ENCODE measurements at places on chromosomes 2 and 18. TPM values are rescaled to one million over a fixed set of nuclear protein-coding genes. Genes with fewer than 3 reads are reported as not detected.
A peak's percentile ranks its signal among the peaks of the same experiment; 100 is the strongest.

- DNase-seq = peak; percentile 17
Observed at GRCh38 chr18:25976554-25976953, 113.9 kb downstream of the SS18 start.

Gene RFX8
- 1.9 TPM for total RNA-seq

DNA sequence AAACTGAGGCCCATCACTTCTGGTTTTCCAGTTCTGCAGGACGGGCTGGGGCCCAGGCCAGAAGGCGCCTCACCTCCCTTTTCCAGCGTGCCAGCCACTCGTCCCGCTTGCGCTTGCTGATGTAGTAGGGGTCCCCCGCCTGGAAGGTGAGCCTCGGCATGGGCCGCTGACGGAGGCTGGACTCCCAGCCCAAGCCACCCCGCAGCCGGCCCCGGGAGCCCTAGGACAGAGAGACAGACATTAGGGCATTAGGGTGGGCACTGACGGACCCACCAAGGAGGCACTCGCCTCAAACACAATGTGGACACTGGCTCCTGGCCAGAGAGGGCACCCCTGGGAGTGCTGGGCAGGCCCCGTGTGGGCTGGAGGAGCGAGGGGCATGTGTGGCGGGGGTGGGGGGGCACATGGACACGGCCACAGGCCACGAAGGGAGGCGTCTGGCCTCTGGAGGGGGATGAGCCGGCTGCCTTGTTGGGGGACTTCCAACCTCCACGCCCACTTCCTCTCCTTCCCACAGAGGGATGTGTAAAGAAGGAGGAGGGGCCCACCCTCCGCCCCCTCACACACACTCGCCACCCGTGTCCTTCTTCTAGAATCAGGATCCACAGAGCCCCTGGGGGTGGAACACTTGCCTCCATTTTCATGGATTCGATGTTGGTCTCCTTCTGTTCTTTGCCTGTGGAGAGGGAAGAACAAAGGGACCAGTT, 66.7 kb downstream of the DNMT3A start:
- peak; percentile 52 for DNase-seq

GRCh38 chr2:26184555-26185303, 11.8 kb downstream of the GAREM2 start:
- peak; percentile 78 for DNase-seq

Gene SOCS6
- total RNA-seq = 53.9 TPM

Gene RNU2-63P
- total RNA-seq = 174 TPM

Gene POTEJ
- total RNA-seq = not detected

DNA sequence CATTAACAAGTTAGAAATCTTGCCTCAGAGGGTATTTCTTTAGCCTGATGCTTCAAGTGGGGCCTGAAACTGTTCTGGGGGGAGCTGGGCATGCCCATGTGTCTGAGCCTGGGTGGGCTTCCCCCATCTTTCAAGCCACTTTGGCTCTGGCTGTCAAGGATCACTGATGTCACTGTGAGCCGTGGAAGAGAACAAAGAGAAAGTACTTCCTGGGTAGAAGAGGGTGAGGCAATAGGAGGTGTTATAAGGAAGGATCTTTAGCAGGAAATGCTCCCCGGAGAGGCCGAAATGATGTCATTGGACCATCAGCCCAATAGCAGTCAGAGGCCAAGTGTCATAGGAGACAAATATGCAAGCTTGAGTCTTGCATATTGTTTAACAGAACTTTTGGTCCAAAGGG, 228.4 kb upstream of the MEX3C start:
- DNase-seq = no peak

Gene CCDC121
- total RNA-seq = 2.2 TPM

- peak; percentile 21 for DNase-seq
Observed at GRCh38 chr18:23856466-23857163, 157.9 kb upstream of the TTC39C start.

- DNase-seq = no peak
Observed at GRCh38 chr2:195006856-195007255, 650.2 kb upstream of the SLC39A10 start.

GRCh38 chr2:27993402-27993787, 102.9 kb downstream of the BABAM2 start:
- no peak for DNase-seq

Gene PAIP2B
- 0.18 TPM for total RNA-seq
